ENCODE measurements at places on chromosomes 13 and 19.

DNA sequence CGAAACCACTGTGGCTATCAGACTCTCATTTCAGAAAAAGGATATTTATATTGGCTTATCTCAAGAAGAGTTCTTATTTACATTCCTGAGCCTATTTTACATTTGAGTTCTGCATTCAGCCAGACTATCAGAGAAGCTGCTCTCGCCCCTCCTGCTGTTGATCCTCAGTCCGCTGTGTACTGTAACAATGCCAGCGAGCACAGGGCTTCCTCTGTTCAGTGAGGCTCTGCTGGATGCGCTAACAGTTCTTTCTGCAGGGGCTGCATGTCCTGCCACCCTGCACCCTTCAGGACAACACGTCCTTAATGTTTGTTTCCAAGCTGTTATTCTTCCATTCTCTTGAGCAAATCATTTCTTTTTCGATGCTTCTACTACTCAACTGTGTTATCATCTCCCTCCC, 463.7 kb upstream of the SGCG start:
- no peak for DNase-seq

DNA sequence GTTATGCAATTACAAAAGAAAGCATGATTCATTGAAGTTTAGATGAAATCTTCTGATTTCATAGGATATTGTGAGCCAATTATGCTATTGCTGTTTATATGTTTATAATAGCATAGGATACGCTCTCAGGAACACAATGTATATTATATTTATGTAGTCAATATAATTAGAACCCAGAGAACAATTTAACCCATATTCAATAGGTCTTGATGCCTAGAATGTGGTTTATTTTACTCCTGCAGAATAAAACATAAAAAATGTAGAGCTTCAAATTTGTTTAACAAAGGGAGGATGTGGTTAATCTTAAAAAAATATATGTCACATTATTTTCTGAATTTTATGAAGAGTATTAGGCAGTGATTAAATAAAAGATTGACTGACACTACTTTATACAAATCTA, 380.8 kb upstream of the SPRY2 start:
- no peak for DNase-seq

- no peak for DNase-seq
Measured at GRCh38 chr13:111577956-111578605, 257.6 kb downstream of the TEX29 start.

DNA sequence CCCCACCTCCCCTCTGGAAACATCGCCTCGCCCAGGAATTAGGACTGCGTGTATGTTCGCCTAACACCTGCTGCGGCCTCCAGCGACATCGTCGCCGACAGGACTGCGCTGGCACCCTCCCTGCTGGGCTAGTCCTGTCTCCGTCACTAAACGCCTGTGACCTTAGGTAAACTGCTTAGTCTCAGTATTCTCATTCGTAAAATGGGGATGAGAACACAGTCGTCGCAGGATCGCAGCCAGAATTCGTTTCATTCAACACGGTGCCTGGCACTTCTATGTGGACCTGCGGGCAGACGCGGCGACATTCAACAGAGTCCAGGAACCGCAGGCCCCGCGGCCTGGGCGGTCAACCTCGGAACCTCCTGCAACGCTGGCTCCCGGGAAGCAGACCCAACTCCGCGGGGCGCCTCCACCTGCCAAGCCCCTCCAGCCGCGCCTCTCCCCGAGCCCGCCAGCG, 485 bp downstream of the CRYL1 start:
- DNase-seq: no peak

- DNase-seq: peak; percentile 46
Measured at GRCh38 chr13:28327373-28328270, 167.3 kb downstream of the FLT1 start.

GRCh38 chr13:50699874-50700663, 143.4 kb downstream of the DLEU7 start:
- no peak for DNase-seq

GRCh38 chr19:16949496-16950023, 60.8 kb downstream of the F2RL3 start:
- DNase-seq: no peak

DNA sequence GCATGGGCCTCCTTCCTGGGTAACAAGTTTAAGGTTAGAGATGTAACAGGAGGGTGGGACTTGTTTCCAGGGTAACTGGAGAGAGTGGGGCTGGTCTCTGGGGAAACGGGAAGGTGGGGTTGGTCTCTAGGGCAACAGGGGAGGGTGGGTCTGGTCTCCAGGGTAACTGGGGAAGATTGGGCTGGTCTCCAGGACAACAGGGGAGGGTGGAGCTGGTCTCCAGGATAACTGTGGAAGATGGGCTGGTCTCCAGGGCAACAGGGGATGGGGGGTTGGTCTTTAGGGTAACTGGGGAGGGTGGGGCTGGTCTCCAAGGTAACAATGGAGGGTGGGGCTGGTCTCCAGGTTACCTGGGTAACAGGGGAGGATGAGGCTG, 36.5 kb downstream of the SPTBN4 start:
- DNase-seq: no peak

- peak; percentile 86 for DNase-seq
Measured at GRCh38 chr19:3683405-3684053, 16.7 kb downstream of the PIP5K1C start.

GRCh38 chr19:2047449-2048103, 3.5 kb downstream of the MKNK2 start:
- peak; percentile 64 for DNase-seq

- DNase-seq: no peak
Measured at GRCh38 chr19:37989855-37990254, 82.8 kb downstream of the SIPA1L3 start.

GRCh38 chr19:47537493-47537892, 22.6 kb upstream of the NAPA start:
- DNase-seq: no peak

DNA sequence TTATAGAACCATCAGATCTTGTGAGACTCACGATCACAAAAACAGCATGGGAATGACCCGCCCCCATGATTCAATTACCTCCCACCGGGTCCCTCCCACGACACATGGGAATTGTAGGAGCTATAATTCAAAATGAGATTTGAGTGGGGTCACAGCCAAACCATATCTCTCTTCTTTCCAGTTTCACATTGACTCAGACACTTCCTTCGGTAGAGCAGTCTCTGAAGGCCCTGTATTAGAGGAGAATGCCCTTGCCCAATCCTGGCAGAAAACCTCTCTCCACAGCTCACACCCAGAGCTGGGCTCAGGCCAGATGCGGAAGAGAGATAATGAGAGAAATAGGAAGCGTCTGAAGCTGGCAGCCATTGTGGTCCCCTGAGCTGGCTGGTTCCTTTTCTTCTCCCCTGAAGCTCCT, 72.4 kb upstream of the CLDN10 start:
- no peak for DNase-seq

GRCh38 chr19:47860602-47861297, 1.7 kb downstream of the TPRX2 start:
- DNase-seq: no peak

DNA sequence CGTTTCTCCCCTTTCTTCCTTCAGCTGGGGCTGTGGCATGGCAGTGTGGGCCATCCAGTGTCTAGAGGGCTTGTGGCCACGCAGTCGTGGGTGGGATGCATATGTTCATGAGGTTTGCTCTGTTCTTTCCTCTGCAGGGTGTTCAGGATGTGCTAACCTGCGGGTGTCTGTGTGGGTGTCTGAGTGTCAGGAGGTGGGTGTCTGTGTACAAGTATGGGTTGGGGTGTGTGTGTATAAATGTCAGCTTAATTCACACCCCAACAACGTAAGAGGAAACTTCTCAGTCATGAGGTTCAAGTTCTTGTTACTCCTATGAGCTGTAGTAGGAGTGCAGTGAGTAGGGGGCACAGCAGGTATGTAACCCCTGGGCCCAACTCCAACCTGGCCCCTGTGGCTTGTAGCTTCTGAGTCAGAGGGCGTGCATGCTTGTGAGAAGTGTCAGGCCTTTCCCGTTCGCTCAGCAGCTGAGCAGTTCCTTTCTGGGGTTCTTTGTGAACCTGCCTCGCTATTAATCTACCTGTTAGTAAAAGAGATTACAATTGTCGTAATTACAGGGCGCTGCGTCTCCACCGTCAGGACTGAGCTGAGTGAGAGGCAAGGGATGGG, 49.1 kb downstream of the NFIX start:
- DNase-seq: peak; percentile 77

- no peak for DNase-seq
Measured at GRCh38 chr19:45789035-45789786, 3.4 kb downstream of the DMWD start.

DNA sequence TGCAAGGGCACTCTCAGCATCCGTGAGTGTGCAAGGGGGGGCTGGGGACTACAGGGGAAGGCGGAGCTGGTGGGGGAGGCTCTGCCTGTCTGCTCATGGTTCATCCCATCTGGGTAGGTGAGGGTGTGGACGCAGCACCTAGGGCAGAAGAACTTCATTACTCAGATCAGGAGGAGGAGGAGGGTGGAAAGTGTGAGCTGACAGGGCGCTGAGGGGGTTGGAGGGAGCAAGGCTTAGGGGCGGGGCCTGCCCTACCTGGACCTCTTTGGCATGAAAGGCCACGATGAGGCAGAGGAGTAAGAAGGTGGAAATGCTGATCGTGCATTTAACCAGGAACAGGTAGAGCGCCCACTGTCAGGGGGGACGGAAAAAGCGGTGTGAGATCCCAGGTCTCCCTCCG, 4.5 kb downstream of the KCNN4 start:
- no peak for DNase-seq

GRCh38 chr13:44273991-44274770, 99.4 kb upstream of the SERP2 start:
- DNase-seq: peak; percentile 74

DNA sequence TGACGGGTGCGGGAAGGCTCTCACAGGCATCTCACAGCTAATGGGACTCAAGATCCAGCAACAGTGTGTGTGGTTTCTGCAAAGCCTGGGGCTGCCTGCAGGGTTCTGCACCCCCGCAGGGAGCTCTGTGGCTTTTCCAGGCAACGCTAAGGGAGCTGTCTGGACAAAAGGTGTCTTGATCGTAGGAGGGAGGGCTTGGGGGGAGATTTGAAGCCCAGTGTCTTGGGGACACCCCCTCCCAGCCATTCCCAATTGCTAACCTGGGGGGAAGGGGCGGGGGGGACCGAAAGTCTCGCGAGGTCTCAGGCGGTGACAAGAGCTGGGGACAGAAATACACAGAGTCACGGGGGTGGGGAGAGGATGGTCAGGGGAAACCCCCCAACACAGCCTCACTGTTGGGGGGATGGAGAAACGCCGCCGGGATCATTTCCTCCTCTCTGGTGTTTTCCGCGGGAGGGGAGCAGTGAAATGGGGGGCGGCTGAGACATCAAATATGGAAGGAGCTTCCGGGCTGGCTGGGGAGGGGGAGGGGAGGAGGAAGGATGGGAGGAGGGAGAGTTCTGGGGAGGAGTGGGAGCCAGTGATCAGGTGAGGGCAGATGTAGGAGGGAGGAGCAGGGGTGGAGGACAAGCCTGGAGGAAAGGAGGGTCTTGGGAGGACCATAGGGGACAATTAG, 13.3 kb downstream of the KCNC3 start:
- peak; percentile 27 for DNase-seq

DNA sequence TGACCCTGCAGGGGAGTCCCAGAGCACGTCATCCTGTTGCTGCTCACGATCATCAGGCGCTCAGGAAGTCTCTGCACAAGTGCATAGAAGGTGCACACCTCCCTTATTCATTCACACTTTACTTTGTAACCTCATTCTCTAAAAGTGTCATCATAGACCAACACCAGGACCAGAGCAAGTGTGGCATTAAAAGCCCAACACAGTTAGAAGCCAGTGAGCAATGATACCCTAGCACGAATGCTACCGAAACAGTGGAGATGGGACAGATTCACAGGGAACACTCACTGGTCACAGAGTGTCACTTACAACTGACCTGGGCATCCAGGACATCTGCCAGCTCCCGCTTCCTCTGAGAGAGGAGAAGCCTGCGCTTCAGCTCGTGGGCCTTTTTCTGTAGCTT, 17.0 kb downstream of the HAUS8 start:
- peak; percentile 32 for DNase-seq

GRCh38 chr13:113539822-113540221, 44.7 kb upstream of the TFDP1 start:
- DNase-seq: no peak

GRCh38 chr13:66794340-66795031, 435.6 kb downstream of the PCDH9 start:
- no peak for DNase-seq

- no peak for DNase-seq
Measured at GRCh38 chr19:11070123-11070522, 19.1 kb upstream of the LDLR start.

DNA sequence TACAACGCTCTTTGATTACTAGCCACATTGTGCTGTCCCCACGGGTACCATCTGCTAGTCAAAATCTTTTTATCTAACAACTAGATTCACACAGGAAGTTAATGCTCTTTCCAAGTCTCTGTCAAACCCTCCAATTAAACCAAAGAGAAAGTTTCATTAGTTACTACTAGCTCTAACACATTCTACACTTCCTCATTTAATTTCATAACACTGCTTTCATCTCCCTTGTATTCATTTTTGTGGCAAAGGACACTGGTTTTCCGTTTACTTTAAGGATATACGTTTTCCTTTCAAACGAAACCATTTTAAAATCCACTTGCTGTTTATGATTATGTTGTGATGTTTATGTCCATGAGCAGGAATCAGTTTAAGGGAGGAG, 5.3 kb downstream of the DYRK1B start:
- DNase-seq: no peak

GRCh38 chr19:2663920-2664571, 38.4 kb downstream of the GNG7 start:
- DNase-seq: no peak

DNA sequence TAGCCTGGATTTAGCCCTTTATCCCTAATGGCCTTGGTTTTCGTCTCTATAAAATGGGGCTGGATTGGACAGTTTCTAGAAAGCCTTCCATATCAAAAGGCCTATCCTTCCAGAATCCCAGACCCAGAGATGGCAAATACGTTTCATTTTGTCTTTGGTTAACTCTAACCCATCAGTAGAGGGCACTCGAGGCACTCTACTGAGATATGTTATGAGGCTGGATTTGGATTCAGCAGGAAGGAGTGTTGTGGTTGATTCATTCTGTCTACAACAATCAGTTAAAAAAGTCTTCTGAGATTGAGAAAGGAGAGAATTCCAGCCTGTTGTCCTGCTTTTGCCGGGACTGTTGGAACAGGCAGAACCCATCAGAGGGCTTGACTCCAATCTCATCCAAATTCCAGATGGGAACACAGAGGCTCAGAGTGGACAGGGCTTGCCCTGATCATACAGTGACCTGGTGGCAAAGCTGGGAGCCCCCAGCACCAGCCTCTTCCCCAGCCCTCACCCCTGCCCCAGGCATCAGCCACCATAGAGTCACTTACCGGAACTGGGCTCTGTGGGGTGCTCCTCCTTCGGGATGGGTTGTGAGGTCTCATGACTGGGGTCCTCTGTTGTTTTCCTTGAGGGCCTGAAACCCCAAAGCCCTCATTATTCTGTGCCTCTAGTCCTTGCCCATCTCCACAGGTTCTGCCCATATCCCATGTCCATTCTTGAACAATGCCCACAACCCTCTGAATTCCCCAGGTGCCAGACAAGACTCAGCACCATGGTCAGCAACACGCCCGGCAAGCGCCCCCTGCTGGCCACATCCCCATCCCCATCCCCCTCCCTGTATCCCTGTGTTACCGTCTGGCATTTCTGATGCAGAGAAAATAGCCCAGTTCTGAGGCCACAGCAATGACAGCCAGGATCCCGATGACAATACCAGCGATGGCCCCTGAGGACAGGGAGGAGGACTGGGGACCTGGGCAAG, 12.3 kb upstream of the ZNF180 start:
- peak; percentile 66 for DNase-seq

GRCh38 chr19:35115177-35115951, at the start of gene FXYD3:
Gene FXYD3, plus strand, starts transcription at chr19:35115823. Its CDS starts 3,554 bp downstream, at chr19:35119377.
- DNase-seq: no peak
